ENCODE measurements at places on chromosomes 6 and 20.
A peak's percentile ranks its signal among the peaks of the same experiment; 100 is the strongest.

DNA sequence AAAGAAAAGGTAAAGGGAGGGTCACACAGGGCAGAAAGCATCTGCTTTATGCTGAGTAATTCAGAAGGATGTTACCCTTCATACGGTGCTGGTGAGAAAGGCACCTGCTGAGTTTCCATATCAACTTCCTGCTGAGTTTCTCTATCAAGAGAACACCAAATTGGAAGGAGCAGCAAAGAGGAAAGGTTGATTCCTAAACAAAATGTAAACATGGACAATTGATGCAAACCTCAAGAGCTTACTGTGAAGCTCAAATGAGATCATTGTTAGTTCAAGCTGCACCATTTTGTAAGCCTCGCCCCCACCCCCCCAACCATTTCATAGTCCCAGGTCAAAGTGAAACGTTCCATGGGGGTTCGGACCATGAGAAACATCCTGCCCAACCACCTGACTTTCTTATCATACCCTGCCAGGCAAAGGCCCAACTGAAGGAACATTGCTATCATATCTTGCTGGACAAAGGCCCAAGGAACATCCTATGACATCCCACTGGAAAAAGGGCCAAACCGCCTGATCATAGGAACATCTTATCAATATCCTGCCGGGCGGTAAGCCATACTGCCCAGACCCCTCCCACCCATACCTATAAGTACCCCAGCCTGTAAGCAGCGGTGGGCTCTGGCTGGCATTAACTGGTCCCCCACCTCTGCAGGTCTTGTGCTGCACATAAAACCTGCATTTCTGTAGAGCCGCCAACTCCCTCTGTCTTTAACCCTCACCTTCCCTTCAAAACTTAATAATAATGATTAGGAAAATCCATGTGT is 171.6 kb downstream of the UBE3D start:
- DNase-seq: no peak

GRCh38 chr6:106613590-106613989 is 15.7 kb downstream of the RTN4IP1 start:
- DNase-seq: no peak

- no peak for DNase-seq
Observed at GRCh38 chr6:44105993-44106740, 21.1 kb downstream of the MRPL14 start.

- no peak for DNase-seq
Observed at GRCh38 chr6:149293244-149293643, 24.3 kb upstream of the TAB2 start.

DNA sequence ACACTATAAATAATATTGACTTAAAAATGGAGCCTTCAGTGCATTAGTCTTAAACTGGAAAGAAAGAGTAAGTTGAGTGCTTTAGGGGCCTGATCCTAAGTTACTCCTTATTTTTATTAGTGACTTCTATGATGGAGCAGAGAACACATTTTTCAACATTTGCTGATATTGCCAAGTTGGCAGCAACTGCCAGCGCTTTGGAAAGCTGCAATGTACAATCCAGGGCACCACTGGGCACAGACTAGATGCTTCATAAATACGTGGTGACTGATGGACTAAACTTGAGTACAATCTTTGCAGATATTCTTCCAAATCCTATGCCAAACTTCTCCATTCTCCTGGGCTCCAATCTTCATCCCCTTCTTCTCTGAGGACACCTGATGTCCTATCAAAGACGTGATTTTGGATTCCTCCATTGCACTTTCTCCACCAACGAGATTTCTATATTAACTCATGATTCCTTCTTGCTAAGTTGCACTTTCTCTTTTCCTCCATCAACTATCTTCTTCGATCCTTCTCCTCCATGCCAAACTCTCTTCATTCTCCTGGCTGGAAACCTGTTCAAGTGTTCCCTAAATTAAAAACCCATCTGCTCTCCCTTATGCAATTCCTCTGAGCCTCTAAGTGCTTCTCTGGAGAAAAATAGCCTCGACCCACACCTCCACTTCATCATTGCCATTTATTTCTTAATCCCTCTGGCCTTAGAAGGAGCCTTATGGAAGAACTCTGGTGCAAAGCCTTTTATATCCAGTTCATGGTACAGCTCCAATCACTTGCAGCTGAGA is 28.5 kb upstream of the PAK5 start:
- no peak for DNase-seq

- DNase-seq: no peak
Observed at GRCh38 chr20:31682352-31682751, 40.3 kb downstream of the BCL2L1 start.

DNA sequence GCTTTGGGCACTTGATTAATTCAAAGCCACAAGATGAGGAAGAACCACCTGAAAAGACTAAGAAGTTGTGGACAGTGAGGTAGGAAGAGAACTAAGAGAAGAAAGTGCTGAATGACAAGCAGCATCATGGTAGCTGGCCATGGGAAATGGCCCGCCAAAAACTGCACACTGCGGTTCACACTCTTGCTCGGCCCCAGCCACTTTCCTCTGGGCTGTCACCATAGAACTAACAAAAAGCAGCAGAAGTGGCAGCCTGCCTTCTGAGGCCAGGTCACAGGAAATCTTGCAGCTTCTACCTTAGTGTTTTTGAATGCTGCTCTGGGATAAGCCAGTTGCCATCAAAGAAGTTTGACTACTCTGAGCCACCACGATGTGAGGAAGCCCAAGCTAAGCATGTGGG is 34.8 kb upstream of the ZNFX1 start:
- DNase-seq: no peak

- no peak for DNase-seq
Observed at GRCh38 chr6:144075187-144075586, 20.2 kb downstream of the SF3B5 start.

DNA sequence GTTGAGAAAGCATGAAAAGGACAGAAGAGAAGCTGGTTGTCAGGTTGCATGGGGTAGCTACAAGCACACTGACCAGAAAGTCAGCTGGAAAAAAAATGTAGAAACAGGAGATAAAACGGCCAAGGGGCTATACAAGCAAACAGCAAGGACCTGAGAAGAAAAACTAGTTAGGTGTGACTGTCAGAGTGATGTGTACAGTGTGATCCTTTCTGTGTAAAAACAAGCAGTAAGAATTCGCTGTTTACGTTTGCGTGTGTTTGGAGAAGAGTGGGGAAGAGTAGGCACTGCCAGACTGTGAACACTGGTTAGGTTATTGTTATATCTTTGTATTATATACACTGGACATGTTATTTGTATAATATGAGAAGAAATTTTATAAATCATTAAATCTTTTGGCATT is 28.1 kb downstream of the PTPN1 start:
- no peak for DNase-seq

- no peak for DNase-seq
Observed at GRCh38 chr6:6885521-6886170, 222.1 kb upstream of the RREB1 start.

DNA sequence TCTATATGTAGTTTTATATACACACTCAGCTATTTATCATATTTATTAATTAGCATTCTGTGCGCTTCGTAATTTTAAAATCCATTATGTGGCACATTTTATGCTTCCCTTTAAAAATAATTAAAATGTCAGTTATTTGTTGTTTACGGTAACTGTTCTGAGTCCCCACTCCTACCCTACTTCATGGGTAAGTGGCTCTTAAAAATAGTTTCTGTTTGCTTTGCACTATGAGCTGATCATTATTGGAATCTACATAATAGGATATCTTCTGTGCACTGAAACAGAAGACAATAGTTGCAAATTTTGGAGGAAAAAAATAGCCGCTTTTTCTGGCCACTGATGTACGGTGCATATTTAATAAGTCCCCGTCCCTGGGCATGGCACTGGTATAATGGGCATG is 25.2 kb downstream of the LCA5 start:
- DNase-seq: no peak

- no peak for DNase-seq
Observed at GRCh38 chr6:126550323-126550722, 210.4 kb downstream of the CENPW start.

DNA sequence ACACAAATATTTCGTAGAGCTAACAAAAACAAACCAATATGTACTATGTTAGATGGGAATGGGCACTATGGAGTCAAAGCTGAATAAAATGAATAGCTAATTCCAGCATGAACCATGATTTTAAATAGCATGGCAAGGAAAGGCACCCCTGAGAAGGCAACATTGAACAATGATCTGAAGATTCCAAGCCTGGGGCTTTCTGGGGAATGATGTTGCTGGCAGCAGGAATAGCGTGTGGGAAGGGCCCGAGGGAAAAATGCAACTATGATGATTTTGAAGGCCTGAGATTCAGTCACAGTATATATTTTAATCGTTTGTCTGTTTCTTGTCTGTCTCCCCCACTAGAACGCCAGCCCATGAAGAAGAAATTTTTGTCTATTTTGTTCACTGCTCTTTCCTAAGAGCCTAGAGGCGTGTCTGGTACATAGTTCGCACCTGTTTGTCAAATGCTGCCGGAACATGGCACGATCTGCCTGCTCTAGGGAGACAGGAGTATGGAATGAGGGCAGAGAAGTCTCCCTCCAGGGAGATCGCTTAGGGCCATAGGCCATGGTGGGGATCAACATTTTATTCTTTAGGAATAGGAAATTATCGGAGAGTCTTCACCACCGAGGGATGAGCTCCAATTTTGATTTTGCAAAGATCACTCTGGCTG is 84.8 kb upstream of the EYA2 start:
- DNase-seq: no peak

GRCh38 chr20:32941155-32941885 is 62.9 kb downstream of the SUN5 start:
- DNase-seq: no peak

GRCh38 chr6:4281341-4282293 is 146.2 kb upstream of the ECI2 start:
- DNase-seq: peak; percentile 59

DNA sequence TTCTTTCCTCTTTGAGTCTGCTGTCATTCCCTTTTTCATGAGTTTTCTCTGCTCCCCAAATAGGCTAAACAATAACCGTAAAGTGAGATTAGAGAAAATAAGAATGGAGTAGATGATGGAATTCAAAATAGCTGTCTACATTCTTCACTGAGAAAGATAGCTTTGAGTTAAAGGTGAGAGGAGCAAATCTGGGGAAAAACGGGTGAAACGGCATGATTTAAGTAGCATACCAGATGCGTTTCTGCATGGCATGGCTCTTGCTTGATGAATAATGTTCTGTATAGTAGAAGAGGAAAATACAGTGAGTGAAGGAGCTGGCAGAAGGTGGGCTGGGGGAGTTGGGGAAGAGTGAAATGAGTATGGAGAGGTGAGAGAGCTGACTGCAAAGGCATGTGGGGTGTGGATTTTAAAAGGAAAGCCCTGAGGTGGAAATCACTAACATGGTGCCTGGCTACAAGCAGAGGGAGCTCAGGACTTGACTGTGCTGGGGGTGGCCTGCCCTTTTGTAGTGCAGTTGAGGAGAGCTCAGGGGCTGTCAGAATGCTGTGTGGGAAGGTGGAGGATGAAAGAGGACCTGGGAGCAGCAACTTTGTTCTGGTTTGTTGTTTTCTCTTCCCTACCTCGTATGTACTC is 8.8 kb downstream of the BICRAL start:
- no peak for DNase-seq

DNA sequence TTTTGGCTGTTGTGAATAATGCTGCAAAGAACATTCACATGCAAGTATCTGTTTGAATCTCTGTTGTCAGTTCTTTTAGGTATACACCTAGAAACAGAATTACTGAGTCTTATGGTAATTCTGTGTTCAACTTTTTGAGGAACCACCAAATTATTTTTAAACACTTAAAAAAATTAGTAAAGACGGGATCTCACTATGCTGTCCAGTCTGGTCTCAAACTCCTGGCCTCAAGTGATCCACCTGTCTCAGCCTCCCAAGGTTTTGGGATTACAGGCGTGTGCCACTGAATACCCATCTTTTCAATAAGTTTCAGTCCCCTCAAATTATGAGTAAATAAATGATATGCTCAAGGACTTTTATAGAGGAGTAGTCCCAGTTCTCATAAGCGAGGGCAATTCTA is 17.5 kb downstream of the SPATS1 start:
- DNase-seq: no peak

DNA sequence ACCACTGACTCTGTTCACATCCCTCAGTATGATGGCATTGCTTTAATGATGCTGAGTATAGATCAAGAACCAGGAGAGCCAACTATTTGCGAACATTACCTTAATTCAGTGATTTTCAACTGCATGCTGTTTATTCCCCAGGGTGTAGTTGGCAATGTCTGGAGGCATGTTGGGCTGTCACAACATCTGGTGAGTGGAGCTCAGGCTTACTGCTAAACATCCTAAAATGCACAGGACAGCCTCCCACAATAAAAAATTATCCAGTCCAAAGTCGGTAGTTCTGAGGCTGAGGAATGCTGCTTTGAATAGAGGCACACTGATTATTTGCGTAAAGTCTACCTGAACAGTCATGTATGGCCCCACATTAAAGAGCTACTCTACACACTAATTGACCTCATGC is 94.8 kb upstream of the OPRM1 start:
- no peak for DNase-seq

DNA sequence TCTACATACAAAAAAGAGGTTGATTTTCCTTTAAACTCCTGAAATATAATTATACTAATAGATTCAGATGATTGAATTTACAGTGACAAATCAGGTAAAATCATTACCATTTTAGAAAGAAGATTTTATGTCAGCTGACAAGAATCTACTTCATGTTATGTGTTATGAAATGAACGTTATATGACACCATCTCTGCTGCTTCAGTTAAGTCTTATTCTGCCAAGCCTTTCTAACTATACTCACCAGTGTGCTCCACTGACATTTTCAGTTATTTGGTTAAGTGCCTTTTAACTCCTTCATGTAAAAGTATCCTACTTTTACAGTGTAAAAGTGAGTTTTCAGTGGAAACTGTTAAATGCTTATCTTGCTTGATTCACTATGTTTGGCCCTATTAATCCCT is 80.4 kb downstream of the RWDD2A start:
- DNase-seq: no peak

DNA sequence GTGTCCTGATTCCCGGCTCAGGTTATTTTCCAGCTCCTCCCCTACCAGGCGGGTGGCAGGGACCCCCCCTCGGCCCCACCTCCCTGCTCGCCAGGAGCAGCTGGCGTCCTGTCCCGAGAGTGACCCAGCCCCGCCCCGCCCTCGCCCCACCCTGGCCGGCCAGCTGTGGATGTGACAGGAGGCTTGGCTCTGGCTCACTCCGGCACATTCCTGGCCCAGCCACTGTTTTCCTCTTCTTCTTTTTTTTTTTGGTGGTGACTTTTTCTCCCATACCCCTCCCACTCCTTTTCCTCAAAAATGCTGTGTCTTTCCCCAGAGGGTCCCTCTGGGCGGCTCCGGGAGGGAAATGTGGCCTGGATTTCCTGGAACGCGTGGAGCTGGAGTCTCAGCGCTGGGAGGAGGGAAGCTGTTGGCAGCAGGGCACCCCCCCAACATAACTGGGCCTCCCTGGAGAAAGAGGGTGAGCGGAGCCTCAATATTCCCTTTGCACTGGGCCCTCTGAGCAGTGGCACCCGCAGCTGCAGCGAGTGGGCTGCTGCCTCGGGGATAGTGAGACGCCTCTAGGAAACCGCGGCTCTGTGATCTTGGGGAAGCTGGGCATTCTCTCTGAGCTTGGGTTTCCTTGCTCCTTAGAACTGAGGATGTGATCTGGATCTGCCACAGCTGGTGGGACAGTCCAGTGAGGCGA is 28.3 kb upstream of the CSNK2A1 start:
- no peak for DNase-seq

All from NCI-H2107 (cell line).